ENCODE measurements at places on chromosomes 13 and 19.

DNA sequence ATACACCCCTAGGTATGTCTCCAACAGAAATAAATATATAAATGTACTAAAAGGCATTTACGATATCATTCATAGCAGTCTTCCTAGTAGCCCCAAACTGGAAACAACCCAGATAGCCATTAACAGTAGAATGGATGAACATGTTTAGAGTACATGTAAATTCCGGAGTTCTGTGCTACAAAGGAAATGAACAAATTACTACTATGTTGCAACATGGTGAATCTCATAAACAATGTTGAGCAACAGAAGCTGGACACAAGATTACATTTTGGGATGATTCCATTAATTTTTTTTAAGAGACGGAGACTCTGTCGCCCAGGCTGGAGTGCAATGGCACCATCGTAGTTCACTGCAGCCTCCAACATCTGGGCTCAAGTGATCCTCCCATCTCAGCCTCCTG lies 5.9 kb upstream of the SLC7A10 start:
- DNase-seq = no peak

DNA sequence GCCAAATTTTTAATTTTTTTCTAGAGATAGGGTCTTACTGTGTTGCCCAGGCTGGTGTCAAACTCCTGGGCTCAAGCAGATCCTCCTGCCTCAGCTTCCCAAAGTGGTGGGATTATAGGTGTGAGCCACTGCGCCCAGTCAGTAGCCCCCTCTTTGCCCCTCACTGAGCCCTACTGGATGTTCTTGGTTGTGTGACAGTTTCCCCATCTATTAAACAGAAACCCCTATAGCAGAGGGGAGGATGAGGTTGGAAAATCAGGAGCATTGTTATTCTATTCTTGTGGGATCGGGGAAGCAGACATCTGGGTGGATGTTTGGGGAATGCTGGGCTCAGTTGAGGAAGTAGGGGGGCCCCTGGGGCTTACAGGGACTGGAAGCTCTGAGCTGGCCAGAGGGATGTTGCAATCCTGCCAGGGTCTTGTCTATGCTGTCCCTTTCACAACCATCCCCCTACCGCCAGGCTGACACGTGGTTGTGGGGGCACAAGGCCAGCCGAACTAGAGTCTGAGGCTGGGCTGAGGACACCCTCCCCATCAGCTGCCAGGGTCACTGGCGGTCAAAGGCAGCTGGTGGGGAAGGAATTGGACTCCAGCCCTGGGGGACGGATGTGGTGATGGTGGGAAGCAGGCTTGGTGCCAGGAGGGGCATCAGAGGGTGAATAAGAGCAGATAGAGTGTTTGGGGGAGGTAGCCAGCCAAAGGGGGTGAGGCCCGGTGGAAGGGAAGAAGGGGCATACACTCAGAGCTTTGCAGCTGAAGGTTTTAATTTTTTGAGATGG lies 10.9 kb downstream of the APOC1 start:
- no peak for DNase-seq

GRCh38 chr13:57787058-57787791 lies 155.7 kb downstream of the PCDH17 start:
- no peak for DNase-seq

- no peak for DNase-seq
These were observed 3.1 kb downstream of the ADAMTS10 start for GRCh38 chr19:8607386-8607785.

DNA sequence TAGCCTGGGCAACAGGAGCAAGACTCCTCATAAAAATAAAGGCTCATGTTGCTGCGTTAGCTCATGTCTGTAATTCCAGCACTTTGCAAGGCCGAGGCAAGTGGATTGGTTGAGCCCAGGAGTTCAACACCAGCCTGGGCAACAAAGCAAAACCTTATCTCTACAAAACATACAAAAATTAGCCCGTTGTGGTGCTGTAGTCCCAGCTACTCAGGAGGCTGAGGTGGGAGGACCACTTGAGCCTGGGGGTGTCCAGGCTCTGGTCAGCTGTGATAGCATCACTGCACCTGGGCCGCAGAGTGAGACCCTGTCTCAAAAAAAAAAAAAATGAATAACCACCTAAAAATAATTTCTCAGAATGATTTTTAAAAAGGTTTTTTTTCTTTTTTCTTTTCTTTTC lies 3.9 kb upstream of the NUDT19 start:
- no peak for DNase-seq

DNA sequence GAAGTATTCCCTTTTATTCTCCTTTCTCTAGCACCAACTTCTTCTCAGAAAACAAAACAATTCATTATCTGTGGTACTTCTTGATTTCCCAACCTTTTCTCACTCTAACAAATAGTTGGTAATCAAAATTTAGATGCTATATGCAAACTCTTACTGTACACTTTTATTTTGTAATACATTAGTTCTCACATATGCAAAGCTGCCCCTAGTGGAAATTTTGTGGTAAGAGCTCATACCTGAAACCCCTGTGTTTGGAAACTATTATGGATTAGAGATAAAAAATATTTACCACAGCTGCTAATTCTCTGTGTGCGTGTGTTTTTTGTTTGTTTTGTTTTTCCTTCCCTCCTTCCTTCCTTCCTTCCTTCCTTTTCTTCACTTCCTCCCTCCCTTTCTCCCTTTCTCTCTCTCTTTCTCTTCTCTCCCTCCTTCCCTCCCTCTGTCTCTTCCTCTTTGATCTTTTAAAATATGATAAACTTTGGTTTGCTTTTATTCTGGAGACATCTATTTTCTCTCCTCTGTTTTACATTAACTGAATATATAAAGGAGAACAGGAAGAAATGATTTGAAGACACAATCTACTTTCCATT lies 537.4 kb downstream of the SLITRK6 start:
- DNase-seq = no peak

- DNase-seq = no peak
These were observed 2554.8 kb downstream of the PCDH9 start for GRCh38 chr13:64675255-64675892.

GRCh38 chr13:99075268-99076191 lies 97.7 kb upstream of the DOCK9 start:
- peak; percentile 50 for DNase-seq

DNA sequence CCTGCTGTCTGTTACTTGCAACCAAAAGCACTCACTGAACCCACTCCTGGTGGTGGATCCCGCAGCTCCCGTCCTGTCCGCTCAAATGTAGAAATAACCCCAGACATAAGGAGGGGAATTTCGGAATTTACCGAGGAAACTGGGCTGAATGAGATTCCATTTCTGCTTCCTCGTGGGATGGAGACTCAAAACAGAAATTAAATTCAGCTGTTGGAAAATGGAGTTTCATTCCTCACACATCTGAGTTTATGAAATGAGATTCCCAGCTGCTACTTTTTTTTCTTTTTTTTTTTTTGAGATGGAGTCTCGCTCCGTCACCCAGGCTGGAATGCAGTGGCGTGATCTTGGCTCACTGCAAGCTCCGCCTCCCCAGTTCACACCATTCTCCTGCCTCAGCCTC lies 44.3 kb downstream of the COLGALT1 start:
- no peak for DNase-seq

DNA sequence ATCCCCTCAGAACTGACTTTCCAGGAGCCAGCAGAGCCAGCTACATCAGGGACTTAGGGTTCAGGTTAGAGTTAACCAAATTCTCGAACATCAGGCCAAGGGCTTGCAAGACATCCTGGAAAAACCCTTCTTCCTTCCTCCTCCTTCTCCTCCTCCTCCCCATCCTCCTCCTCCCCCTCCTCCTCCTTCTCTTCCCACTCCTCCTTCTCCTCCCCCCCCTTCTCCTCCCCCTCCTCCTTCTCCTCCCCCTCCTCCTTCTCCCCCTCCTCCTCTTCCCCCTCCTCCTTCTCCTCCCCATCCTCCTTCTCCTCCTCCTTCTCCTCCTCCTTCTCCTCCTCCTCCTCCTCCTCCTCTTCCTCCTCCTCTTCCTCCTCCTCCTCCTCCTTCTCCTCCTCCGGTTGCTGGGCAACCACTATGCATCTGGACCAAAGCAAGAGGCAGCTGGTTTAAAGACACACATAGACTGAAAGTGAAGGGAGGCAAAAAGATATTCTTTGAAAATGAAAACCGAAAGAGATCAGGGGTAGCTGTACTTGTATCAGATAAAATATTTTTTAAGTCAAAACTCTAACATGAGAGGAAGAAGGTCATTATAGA lies 5.9 kb upstream of the CCL25 start:
- no peak for DNase-seq

DNA sequence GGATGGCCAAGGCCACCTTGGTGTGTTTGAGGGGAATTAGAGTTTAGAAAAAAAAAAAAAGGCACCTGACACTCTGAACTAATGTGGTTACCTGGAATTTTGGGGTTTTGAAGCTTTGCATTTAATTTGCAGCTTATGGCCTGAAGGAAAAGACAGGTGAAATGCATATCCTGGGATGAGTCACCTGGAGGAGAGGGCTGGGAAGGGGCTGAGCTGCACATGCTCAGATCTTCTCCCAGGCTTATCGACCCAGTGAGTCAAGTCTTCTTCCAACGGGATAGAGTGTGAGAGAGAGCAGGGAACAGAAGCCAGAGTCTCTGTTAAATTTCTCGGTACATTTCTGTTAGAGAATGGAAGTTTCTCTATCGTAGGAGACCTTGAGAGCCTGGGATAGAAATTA lies 29.7 kb upstream of the ALOX5AP start:
- DNase-seq = no peak

Data from stimulated activated naive CD4-positive, alpha-beta T cell (primary cell).